ENCODE measurements at places on chromosomes 1 and 21. TPM values are rescaled to one million over a fixed set of nuclear protein-coding genes. Genes with fewer than 3 reads are reported as not detected.

DNA sequence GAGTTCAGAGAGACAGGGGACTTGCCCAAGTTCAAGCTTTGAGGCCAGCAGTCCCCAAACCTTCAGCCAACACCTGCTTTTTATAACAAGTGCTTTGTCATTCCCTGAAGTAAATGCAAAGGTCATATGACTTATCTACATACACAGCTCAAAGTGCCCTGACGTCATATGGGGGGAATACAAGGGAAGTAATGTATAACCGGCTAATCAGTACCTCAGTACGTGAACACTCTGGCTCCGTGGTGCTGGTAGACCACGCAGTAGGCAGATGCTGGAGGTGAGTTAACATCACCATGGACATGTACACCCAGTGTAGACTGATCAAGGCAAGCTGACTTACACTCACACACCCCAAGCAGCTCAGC is 60.0 kb downstream of the BACE2 start:
- H3K27ac ChIP-seq, result peak overlapping the region; percentile 91
- DNase-seq, result no peak
- H3K4me3 ChIP-seq, result peak overlapping the region; percentile 59

DNA sequence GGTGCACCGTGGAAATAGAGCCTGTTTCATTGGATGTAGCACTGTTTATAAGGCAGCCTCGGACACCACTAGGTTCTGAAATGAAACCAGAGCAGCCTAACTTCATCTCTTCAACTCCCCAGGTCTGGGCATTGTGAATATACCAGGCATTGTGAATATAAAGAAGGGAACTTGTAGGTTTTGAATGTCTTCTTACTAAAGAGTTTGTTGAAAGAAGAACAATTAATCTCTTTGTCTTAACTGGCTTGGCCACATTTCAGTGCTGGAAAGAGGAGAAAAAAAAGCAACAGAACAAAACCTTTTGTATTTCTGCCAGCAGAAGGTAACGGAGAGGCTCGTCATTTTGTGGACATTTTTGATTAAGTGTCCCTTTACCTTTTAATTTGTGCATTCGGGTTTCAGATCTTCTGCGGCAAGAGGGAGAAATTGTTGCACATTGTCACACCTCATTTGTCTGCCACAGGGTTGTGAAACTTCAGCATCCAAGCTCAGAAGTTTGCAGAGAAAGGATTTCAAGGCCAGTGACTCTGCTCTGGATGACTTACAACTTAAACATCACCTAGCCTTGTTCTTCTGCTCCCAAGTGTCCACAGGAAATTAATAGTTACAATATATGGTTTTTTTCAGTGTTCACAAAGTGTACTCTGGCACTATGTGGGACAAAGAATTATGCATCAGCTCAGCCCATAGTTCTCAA is 158.3 kb downstream of the KAZN start:
- H3K4me3 ChIP-seq, result no peak overlapping the region
- no peaks in the 10 kb centered on the region for H3K36me3 ChIP-seq
- H3K27ac ChIP-seq, result no peak overlapping the region
- H3K27me3 ChIP-seq, result peaks cover 5% of the 10 kb centered on the region
- DNase-seq, result no peak

- H3K27me3 ChIP-seq, result no peaks in the 10 kb centered on the region
- peaks cover 2% of the 10 kb centered on the region for H3K36me3 ChIP-seq
- DNase-seq, result no peak
- no peak overlapping the region for H3K4me3 ChIP-seq
- H3K4me1 ChIP-seq, result no peaks in the 10 kb centered on the region
These were observed 345.5 kb downstream of the DISC1 start for GRCh38 chr1:231972111-231972445.

DNA sequence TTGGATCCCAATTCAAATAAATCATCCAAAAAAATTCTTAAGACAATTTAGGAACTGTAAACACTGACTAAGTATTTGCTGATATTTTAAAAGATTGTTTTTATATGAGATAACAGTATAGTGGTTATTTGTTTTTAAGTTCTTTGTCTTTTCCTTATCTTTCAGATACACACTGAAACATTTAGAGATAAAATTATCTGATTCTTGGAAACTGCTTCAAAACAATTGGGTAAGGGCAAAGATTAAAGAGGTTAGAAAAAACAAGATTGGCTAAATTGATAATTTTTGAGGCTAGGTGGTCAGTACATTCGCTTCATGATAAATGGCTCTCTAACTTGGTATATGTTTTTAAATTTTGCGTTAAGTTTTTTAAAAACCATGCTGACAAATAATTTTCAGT is 117.3 kb downstream of the PSMG1 start:
- H3K4me1 ChIP-seq, result no peaks in the 10 kb centered on the region
- H3K27me3 ChIP-seq, result no peaks in the 10 kb centered on the region

PLA2G5 gene
- total RNA-seq, result not detected

PPCS gene
- total RNA-seq, result 63.1 TPM

DNA sequence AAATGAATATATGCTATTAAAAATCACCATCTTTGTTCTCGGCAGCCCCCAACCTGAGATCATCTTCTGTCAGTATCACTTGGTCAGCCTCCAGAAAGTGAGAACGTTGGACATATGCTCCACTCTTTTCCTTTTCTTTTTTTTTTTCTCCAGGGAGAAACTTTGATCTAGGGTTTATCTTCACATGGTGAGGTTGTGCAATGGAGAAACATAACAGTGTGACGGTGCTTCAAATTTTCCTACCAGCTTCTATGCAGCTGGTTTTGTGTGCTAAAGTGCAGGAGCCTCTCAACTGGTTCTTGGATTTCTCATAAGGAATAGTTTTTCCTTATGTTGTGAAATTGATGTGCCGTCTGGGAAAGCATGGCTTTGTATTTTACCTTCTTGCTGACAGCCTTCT is 1202.9 kb downstream of the NCAM2 start:
- DNase-seq, result no peak
- no peaks in the 10 kb centered on the region for H3K36me3 ChIP-seq
- no peaks in the 10 kb centered on the region for H3K4me1 ChIP-seq
- H3K27me3 ChIP-seq, result no peaks in the 10 kb centered on the region
- no peak overlapping the region for H3K27ac ChIP-seq

- peak overlapping the region; percentile 54 for H3K27ac ChIP-seq
- peaks cover 48% of the 10 kb centered on the region for H3K4me1 ChIP-seq
- DNase-seq, result no peak
- H3K27me3 ChIP-seq, result no peaks in the 10 kb centered on the region
- peaks cover 2% of the 10 kb centered on the region for H3K36me3 ChIP-seq
These were observed 4.0 kb upstream of the SAMSN1 start for GRCh38 chr21:14550135-14550534.

DNA sequence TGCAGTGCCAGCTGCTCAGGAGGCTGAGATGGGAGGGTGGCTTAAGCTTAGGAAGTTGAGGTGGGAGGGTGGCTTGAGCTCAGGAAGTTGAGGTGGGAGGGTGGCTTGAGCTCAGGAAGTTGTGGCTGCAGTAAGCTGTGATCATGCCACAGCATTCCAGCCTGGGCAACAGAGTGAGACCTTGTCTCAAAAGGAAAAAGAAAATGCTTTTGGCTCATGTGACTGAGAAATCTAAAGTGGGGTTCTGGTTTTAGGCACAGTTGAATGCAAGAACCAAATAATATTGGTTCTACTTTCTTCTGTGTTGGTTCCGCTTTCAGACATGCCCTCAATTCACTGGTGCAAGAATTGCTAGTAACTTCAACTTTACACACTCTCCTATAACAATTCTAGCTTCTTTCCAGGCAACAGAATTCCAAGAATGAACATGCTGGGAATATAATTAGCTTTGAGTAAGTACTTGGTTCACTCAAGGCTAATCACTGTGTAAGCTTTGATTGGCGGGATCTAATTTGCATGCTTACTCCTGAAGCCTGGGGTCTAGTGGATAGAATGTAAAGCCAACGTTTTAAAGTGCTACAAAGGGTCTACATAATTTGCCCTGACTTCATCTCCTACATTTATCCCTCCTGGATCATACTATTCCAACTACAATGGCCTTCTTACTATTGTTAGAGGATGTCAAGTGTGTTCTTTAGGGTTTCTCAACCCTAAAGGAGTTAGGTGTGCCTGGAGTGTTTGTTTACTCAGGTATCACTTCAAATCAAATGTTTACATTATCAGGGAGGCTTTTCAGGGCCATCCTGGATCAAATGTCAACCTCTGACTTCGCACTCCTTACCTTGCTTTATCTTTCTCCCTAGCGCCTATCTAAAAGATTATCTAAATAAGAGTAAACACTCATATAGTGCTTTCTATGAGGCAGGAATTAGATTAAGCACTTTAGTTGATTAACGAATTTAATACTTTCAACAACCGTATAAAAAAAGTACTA is 115.1 kb downstream of the SLC16A1 start:
- DNase-seq, result no peak
- H3K36me3 ChIP-seq, result no peaks in the 10 kb centered on the region
- peaks cover 33% of the 10 kb centered on the region for H3K4me1 ChIP-seq
- H3K27ac ChIP-seq, result peak overlapping the region; percentile 77
- H3K27me3 ChIP-seq, result no peaks in the 10 kb centered on the region

DNA sequence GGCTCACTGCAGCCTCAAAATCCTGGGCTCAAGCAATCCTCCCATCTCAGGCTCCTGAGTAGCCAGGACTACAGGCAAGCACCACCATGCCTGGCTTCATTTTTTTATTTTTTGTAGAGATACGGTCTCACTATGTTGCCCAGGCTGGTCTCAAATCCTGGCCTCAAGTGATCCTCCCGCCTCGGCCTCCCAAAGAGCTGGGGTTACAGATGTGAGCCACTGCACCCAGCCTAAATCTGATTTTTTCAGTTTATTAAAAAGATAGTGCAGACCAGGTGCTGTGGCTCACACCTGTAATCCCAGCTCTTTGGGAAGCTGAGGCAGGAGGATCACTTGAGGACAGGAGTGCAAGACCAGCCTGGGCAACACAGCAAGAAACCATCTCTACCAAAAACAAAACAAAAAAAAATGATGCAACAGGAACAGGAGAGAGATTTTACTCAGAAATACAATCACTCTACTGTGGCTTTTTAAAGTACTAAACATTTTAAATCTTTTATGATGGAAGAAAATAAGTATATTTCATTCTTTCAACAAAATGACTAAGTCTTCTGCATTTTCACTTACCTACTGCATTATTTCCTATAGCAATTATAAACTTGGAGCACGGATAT is 1.9 kb downstream of the PSMG1 start:
- H3K4me1 ChIP-seq, result peaks cover 20% of the 10 kb centered on the region
- no peak for DNase-seq
- no peak overlapping the region for H3K27ac ChIP-seq
- H3K27me3 ChIP-seq, result no peaks in the 10 kb centered on the region

DNA sequence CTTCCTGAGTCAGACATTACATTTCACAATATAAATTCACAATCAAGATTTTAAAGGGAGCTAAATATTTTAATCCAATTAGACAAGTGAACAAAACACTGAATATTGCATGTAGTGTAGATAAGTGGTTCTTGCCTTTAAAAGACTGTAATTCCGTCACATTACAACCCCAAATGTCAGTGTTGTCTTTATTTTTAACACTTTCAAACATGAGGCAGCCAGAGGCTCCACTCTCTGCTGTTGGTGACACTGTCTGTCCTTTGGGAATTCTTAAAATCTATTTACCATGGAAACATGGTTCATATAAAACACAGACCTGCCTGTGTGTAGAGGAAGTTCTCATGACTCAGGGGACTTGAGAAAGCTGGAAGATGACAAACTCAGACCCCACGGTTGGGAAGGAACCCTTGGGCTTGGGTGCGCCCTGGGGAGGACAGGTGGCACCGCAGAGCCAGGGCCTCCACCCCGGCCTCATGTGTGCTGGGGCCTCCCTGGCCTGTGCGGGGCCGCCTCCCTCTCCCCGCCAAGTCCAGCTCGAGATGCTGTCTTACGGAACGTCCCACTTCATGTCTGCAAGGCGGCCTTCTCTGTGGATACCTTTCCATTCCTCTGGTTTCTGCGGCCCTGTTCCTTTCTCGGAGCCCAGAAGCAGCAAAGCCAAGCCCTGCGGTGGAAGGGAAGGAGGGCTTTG is 239.0 kb downstream of the SDCCAG8 start:
- peaks cover 20% of the 10 kb centered on the region for H3K36me3 ChIP-seq
- no peak for DNase-seq
- H3K4me3 ChIP-seq, result no peak overlapping the region

GRCh38 chr1:228408869-228409805 is 2.5 kb upstream of the TRIM11 start:
- peaks cover 30% of the 10 kb centered on the region for H3K4me1 ChIP-seq
- H3K36me3 ChIP-seq, result peaks cover 5% of the 10 kb centered on the region
- no peak for DNase-seq

DNA sequence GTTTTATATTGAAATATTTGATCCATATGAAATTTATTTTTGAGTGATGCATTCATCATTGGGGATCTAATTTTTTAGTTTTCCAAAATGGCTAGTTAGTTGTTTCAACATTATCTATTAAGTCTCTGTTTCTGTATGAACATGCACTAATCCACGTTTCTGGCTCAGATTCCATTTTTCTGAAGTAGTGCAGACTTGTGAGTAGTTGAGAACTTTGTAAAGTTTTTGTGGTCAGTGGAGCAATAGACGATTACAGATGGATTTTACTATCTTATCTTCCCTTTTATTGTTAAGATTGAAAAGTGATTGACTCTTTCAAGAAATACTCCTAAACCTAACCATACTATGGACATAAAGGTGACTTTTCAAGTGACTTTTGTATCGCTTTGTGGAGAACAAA is 16.7 kb downstream of the SOAT1 start:
- H3K4me3 ChIP-seq, result no peak overlapping the region
- no peak overlapping the region for H3K27ac ChIP-seq
- no peak for DNase-seq
- H3K4me1 ChIP-seq, result no peaks in the 10 kb centered on the region

NBPF4 gene
- total RNA-seq, result not detected

- H3K27ac ChIP-seq, result peak overlapping the region; percentile 24
- H3K4me1 ChIP-seq, result peaks cover 44% of the 10 kb centered on the region
- H3K36me3 ChIP-seq, result peaks cover 30% of the 10 kb centered on the region
- no peaks in the 10 kb centered on the region for H3K27me3 ChIP-seq
- H3K4me3 ChIP-seq, result peak overlapping the region; percentile 20
These were observed 2.9 kb downstream of the ZNF672 start for GRCh38 chr1:248840946-248841345.

CREB3L4 gene
- 9.4 TPM for total RNA-seq

DNA sequence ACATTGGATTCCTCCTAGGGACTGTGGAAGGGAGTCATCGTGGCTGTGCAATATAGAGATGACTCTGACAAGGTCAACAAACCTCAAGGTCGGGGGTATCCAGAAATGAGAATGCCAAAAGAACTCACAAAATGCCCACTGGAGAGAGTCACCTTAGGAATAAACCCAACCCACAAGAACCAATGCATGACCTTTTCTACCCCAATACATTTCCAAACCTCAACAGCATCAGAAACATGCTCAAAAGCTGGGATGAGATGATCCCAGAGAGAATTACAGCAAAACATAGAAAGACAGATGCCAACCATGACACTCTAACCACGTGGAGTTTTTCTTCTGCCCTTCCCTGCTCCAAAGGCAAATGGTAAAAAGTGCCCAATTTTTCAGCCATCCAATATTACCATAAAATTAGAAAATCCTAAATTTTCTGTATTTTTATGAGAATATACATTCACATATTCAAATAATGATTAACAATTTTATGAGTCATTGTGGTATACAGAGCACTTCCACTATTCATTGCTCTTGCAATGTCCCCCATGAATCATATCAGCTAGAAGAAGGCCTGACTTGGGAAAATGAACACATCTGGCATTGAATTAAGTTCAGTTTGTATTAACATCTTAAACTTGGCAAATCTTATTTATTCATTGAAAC is 88.2 kb upstream of the PALMD start:
- H3K4me1 ChIP-seq, result no peaks in the 10 kb centered on the region
- H3K36me3 ChIP-seq, result no peaks in the 10 kb centered on the region
- DNase-seq, result no peak
- peaks cover 3% of the 10 kb centered on the region for H3K27me3 ChIP-seq

- no peaks in the 10 kb centered on the region for H3K27me3 ChIP-seq
- H3K27ac ChIP-seq, result no peak overlapping the region
- no peaks in the 10 kb centered on the region for H3K36me3 ChIP-seq
- no peak for DNase-seq
- H3K4me3 ChIP-seq, result no peak overlapping the region
- no peaks in the 10 kb centered on the region for H3K4me1 ChIP-seq
These were observed 50.1 kb upstream of the RGS21 start for GRCh38 chr1:192266645-192267044.

PLEKHN1 gene
- 1.4 TPM for total RNA-seq

Measured in activated B cell treated with CpG ODN at 0.5 μM for 24 hours (primary cell).